Astrocyte (in vitro differentiated cells and primary cell): ENCODE measurements at places on chromosomes 1 and 21. TPM values are rescaled to one million over a fixed set of nuclear protein-coding genes. Genes with fewer than 3 reads are reported as not detected.

DNA sequence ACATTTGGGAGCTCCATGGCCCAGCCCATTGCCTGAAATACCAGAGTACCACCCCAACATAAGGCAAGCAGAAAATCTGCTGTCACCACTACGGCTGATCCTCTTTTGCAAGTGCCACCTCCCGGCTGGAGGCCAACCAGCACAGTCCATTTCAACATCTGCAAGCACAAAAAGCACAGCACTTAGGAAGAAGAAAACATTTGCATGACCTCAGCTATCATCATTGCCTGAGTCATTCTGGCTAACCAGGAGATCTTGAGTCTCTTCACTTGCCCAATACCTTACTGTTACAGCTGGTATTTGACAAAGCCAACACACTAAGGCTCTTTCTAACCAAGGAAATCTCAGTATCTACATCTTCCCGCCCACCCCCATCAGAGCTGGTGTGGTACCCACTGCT, 55.9 kb downstream of the NEK7 start:
- H3K27ac ChIP-seq = peak overlapping the region; percentile 0
- H3K36me3 ChIP-seq = peaks cover 10% of the 10 kb centered on the region
- peak; percentile 90 for DNase-seq
- no peak overlapping the region for H3K4me3 ChIP-seq
- H3K4me1 ChIP-seq = peaks cover 9% of the 10 kb centered on the region

DNA sequence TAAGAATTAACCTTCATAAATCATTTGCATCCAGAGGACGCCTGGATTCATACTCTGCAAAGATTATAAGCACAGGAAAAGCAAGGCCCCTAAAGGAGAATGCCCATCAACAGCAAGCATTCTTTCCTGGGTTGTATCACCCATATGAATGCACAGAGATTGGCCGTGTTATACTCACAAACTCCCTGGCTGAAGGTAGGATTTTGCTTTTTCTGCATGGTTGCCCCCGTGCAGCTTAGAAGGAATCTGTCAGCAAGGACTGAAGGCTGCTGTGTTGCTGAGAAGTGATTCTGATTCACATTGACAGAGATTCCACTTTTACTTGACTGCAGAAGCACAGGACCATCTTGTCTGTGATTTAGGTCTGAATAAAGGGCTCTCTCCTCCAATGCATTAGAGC, 283.0 kb downstream of the LRRIQ3 start:
- no peak overlapping the region for H3K27ac ChIP-seq
- H3K4me3 ChIP-seq = no peak overlapping the region
- no peaks in the 10 kb centered on the region for H3K27me3 ChIP-seq

DNA sequence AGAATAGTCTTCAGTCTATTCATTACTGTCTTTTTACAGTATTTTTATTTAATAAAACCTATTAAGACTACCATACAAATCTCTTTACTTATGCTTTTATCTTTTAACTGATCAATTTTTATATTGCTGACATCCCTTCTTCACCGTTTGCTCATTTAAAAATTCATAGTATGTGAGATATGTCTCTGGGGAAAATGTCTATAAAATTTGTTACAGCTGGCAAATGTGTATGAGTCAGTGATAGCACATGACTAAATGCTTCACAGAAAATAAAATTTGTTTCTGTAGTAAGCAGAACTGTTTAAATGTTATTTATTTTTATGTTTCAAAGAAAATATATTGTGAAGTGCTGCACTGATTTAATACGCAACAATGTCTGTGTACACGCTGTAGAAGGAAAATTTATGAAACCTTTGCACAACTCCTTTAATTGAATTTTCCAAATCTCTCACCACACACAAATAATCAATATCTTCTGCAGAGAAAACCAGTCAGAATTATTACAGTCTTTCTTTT, 74.2 kb downstream of the ITGB3BP start:
- DNase-seq = no peak
- H3K4me3 ChIP-seq = no peak overlapping the region
- no peak overlapping the region for H3K27ac ChIP-seq
- no peaks in the 10 kb centered on the region for H3K36me3 ChIP-seq

The ERVH48-1 gene
- 0.55 and 1.1 TPM in 2 replicates for total RNA-seq

DNA sequence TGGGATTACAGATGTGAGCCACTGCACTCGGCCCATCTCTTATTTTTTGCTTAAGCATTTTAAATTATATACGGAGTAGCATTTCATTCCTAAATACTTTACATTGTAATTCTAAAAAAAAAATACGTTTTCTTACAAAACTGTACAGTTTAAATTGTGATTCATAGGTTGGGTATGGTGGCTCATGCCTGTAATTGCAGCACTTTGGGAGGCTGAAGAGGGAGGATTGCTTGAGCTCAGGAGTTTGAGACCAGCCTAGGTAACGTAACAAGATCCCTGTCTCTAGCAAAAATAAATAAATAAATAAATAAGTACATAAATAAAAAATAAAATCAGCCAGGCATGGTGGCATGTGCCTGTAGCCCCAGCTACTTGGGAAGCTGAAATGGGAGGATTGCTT, 24.6 kb downstream of the TBCE start:
- no peaks in the 10 kb centered on the region for H3K4me1 ChIP-seq
- no peaks in the 10 kb centered on the region for H3K27me3 ChIP-seq
- no peaks in the 10 kb centered on the region for H3K36me3 ChIP-seq
- no peak overlapping the region for H3K27ac ChIP-seq
- H3K4me3 ChIP-seq = no peak overlapping the region
- DNase-seq = no peak

- H3K4me3 ChIP-seq = no peak overlapping the region
- H3K4me1 ChIP-seq = no peaks in the 10 kb centered on the region
- H3K36me3 ChIP-seq = no peaks in the 10 kb centered on the region
- H3K27me3 ChIP-seq = no peaks in the 10 kb centered on the region
Measured at GRCh38 chr1:151828921-151829320, 2.7 kb downstream of the RORC start.

- H3K4me1 ChIP-seq = no peaks in the 10 kb centered on the region
- H3K27me3 ChIP-seq = peaks cover 14% of the 10 kb centered on the region
- H3K36me3 ChIP-seq = no peaks in the 10 kb centered on the region
- H3K27ac ChIP-seq = no peak overlapping the region
- H3K4me3 ChIP-seq = no peak overlapping the region
- no peak for DNase-seq
Measured at GRCh38 chr1:156399355-156400125, 30.5 kb downstream of the RHBG start.

DNA sequence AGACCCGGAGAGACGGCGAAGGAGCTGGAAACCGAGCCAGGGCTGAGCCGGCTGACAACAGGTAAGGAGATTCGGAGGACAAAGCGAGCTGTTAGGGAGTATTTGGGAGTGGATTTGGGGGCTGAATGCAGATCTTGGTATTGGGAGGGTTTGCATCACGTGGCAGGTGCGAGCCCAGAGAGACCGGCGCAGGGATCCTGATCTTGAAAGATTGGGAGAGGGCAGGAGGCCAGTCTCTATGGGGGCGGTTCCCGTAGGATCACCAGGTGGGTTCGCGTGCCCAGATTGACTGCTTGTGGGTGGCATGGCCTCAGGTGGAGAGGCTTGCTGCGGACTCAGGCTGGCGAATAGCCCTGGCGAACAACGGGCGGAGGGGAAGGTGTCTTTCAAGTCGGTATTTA, 204 bp downstream of the CIART start:
- peaks cover 19% of the 10 kb centered on the region for H3K4me1 ChIP-seq
- H3K36me3 ChIP-seq = no peaks in the 10 kb centered on the region
- H3K27ac ChIP-seq = peak overlapping the region; percentile 52
- peak overlapping the region; percentile 74 for H3K4me3 ChIP-seq
- no peak for DNase-seq

- no peak overlapping the region for H3K4me3 ChIP-seq
- H3K27ac ChIP-seq = no peak overlapping the region
- peak; percentile 58 for DNase-seq
- no peaks in the 10 kb centered on the region for H3K36me3 ChIP-seq
- no peaks in the 10 kb centered on the region for H3K27me3 ChIP-seq
- H3K4me1 ChIP-seq = peaks cover 3% of the 10 kb centered on the region
Measured at GRCh38 chr1:67586596-67586995, 98.4 kb upstream of the GADD45A start.

The MNDA gene
- total RNA-seq = not detected in 2 replicates

GRCh38 chr1:204480515-204480914, 14.1 kb downstream of the PIK3C2B start:
- H3K4me3 ChIP-seq = no peak overlapping the region
- DNase-seq = no peak
- H3K4me1 ChIP-seq = peaks cover 6% of the 10 kb centered on the region
- H3K36me3 ChIP-seq = no peaks in the 10 kb centered on the region
- peaks cover 9% of the 10 kb centered on the region for H3K27me3 ChIP-seq

DNA sequence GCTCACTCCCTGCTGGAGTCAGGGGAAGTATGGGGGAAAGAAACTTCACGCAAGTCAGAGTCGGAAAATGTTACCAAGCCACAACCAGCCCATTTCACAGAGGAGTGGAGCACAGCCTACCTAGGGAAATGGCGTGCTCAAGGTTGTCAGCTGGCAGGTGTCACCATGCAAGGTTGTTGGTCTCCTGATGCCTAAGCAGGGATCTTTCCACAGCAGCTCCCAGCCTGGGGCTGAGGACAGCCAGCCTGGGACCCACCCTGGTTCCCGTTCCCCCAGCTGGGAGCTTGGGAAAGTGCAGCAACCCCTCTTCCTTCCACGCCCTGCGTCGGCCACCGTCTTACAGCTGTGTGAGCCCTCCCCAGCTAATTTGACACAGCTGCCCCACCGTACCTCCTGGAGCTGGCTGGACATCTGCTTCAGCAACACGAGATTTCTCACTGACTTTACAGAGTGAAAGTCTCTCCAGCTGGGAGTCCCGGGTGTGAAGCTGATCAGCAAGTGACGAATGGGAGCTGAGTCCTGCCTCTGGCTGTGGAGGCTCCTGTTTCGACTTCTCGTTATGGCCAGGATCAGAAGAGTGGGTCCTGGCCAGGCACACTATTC, 224.6 kb upstream of the RAB4A start:
- H3K27me3 ChIP-seq = no peaks in the 10 kb centered on the region
- H3K4me3 ChIP-seq = no peak overlapping the region
- DNase-seq = no peak
- H3K4me1 ChIP-seq = no peaks in the 10 kb centered on the region

DNA sequence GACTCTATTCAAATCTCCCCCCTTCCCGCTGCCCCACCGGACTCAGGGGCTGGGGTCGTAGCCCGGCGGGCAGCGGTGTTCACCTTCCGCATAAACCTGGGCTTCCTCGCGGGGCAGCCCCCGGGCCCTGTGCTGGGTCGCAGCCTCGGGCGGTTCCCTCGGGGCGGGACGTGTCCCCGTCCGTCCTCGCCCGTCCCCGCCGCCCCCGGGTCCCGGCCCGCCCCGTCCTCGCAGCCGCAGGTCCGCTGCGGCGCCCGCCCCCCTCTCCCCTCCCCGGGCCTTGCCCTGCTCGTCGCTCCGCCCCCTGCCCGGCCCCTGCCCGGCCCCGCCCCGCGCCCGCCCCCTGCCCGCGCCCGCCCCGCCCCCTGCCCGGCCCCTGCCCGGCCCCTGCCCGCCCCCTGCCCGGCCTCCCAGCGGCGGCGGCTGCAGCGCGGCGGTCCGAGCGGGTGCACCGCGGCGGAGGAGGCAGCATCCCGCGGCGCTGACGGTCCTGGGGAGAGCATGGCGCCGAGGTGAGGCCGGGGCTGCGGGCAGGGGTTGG, at the start of gene COL18A1:
TSS of gene COL18A1 (plus strand) at position 436 of the 541 bp plus-strand sequence. CDS start at position 502, 66 bp downstream.
- DNase-seq = no peak
- H3K36me3 ChIP-seq = no peaks in the 10 kb centered on the region
- no peaks in the 10 kb centered on the region for H3K27me3 ChIP-seq
- peaks cover 34% of the 10 kb centered on the region for H3K4me1 ChIP-seq
- peak within 1 kb of the TSS; percentile 61 for H3K4me3 ChIP-seq

GRCh38 chr1:198929111-198929604, 290.3 kb downstream of the PTPRC start:
- no peak overlapping the region for H3K27ac ChIP-seq
- H3K4me3 ChIP-seq = peak overlapping the region; percentile 48
- no peaks in the 10 kb centered on the region for H3K27me3 ChIP-seq

GRCh38 chr1:22188436-22188835, 45.5 kb upstream of the WNT4 start:
- no peak overlapping the region for H3K27ac ChIP-seq
- no peaks in the 10 kb centered on the region for H3K36me3 ChIP-seq
- peaks cover 15% of the 10 kb centered on the region for H3K27me3 ChIP-seq
- DNase-seq = no peak
- no peak overlapping the region for H3K4me3 ChIP-seq

The C1QB gene
- not detected in 2 replicates for total RNA-seq

- DNase-seq = peak; percentile 42
- H3K4me1 ChIP-seq = peaks cover 13% of the 10 kb centered on the region
- no peaks in the 10 kb centered on the region for H3K27me3 ChIP-seq
- no peak overlapping the region for H3K4me3 ChIP-seq
Measured at GRCh38 chr21:36422279-36423098, 37.3 kb downstream of the CHAF1B start.
